ENCODE measurements at places on chromosomes 12 and 14.

- peak; percentile 74 for DNase-seq
These were observed at the start of gene PLBD1 for GRCh38 chr12:14567351-14568162. TSS of gene PLBD1 (minus strand) at chr12:14567883. CDS start at chr12:14567696, 187 bp downstream.

DNA sequence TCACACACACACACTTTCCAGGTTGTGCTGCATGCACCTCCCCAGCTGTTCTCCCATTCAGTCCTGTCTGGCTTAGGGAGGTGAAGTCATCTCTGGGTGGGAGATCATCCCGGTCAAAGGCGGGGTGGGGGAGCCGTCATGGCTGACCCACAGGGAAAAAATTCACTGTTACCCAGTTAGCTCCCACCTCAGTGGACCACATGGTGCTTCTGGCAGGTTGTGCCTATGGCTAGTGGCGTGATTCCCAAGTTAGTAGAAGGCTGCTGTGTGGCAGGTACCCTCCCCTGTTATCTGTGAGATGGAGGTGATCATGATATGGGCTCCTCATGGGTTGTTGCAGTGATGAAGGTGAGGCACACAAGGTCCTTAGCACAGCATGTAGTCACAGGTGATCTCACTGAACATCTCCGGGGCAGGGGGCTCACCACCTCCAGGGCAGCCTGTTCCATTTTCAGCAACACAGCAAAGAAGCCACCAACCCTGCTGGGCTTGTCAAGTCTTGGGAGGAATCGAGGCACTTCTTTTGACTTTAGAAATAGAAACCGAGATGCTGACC is 154.9 kb upstream of the CCND2 start:
- DNase-seq, result no peak

GRCh38 chr14:41548666-41549065 is 58.0 kb upstream of the LRFN5 start:
- no peak for DNase-seq

DNA sequence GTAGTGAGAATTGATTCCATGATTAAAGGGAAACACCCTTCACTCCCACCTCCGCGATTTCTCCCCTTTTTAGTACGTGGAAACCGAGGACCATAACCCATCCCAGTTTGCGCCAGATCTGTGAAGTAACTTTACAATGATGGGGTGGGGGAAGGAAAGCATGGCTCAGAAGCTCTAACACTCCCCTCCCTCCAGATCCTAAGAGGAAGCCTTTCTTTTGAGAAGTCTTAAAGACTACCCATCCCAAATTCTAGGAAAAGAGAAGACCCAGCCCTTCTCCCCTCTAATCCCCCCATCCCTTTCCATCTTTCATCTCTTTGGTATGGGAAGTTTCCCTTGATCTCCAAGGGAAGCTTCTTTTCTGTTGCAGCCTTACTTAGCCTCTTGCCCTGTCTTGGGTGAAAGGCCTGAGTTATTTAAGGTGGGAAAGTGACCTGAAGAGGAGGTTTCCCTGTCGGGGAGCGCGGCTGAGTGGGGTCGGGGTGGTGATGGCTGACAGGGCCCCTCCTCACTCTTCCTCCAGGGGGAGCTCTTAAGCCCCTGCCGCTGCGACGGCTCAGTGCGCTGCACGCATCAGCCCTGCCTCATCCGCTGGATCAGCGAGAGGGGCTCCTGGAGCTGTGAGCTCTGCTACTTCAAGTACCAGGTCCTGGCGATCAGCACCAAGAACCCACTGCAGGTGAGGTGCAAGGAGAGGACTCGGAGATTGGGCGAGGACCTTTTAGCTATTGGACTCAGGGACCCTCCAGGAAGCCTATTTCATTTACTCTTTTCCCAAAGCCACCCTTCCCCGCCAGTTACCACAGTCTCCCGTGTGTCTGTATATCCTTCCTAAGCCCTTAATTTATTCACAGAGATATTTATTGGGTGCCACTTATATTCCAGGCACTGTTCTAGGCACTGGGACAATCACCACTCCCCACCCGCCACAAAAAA is 1.8 kb downstream of the MARCHF9 start:
- peak; percentile 64 for DNase-seq

DNA sequence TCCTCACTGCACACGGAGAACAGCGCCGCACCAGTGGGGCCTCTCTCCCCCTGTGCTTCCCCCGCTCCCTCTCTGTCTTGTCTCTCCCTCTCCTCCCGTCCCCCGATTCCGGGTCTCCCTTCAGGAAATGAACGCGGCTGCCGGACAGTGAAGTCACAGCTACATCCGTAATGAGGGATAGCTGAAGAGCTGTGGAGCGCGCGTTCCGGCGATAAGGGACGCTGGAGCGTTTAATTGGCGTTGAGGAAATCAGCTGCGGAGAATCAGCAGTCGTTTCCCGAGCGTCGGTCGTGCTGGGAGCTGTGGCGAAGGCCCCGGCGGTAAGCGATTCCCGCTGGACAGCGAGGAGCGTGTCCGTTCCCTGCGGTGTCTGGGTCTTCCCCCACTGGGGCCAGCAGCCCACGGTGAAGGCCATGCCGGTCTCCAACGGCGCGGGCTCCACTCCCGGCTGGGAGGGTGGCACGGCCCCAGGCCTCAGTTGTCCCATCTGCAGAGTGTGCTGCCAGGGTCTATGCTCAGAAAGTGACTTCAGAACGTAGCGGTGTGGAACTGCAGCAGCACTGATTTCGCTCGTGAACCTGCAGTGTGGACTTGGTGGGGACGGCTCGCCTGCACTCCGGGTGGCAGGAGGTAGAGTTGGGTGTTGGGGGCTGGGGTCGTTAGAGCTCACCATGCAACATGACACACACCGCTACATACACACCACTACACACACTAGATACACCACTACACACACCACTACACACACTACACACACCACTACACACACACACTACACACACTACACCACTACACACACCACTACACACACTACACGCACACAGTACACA is 10.9 kb downstream of the NOC4L start:
- no peak for DNase-seq

DNA sequence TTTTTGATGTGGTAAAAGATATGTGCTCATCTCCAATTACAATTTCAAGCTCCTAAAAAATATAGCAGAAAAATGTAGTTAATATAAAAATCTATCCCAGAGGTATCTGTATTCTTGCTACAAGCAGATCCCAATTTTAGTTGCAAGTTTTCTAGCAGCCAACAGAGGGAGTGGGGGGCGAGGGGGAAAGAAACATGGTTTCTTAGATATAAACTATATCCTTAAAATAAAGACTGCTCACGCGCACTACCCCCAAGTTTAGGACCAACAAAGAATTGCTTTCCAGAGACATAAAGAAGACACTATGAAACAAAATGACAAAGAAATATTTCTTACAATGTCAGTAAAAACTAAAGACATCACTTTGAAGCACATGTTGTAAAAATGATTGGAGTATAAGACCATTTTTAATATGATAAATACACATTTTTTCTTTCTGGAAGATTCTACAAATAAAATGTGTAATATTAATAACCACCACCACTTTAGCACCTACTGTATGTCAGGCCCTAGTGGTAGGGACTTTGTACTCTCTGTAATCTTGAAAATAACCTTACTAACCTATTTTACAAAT is 5.4 kb downstream of the MAGOHB start:
- DNase-seq, result no peak

DNA sequence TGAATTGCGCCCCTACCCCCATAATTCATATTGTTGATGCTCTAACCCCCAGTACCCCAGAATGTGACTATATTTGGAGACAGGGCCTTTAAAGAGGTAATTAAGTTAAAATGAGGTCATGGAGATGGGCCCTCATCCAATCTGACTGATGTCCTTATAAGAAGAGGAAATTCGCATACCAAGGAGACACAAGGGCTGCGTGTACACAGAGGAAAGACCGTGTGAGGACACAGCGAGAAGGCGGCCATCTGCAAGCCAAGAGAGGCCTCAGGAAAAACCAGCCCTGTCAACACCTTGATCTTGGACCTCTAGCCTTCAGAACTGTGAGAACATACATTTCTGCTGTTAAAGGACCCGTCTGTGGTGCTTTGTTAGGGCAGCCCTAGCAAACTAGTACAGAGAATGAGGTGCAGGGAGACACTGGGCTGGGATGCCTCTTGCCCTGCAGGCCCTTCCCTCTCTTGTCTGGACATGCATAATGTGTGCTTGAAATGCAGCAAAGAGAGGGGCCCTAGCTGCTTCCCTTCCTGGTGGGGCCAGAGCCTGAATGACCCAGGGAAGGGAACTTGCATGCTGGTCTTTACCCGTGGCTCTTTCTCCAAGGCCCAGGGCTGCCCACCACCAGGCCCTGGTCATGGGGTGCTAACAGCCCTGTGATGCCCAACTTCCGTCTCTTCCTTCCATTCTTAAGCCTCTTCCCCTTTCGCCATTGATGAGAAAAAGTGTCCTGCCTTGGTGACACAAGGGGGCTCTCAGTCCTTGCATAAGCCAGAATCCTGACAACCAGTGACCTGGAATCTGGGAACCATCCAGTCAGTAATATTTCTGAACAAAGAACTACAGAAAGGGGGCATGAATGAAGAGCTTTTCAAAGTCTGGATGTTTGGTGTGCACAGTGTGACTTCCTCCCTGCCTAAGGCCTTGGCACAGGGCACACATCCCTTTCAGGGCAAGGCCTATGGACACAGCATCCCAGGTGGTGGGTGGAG is 50.0 kb upstream of the GPATCH2L start:
- no peak for DNase-seq

GRCh38 chr12:121799842-121800693 is 3.7 kb upstream of the SETD1B start:
- DNase-seq, result peak; percentile 97

- no peak for DNase-seq
These were observed 32.8 kb downstream of the GTF2A1 start for GRCh38 chr14:81187832-81188522.

DNA sequence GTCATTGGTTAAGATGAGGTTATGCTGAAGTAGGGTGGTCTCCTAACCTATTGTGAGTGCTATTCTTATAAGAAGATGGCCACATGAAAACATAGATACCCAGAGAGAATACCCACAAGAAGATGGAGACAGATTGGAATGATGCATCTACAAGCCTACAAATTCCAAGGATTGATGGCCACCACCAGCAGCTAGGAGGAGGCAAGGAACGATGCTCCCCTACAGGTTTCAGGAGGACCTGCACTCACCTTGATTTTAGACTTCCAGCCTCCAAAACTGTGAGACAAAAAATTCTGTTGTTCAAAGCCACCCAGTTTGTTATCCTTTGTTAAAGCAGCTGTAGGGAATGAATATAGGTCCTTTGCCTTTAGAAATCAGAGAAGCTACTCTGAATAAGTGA is 227.4 kb downstream of the NEDD1 start:
- no peak for DNase-seq

GRCh38 chr12:49323524-49324097 is 556 bp downstream of the TROAP start:
- DNase-seq, result no peak

- no peak for DNase-seq
These were observed 361.2 kb downstream of the ATP23 start for GRCh38 chr12:58302487-58303011.

- DNase-seq, result no peak
These were observed 16.9 kb downstream of the FZD10 start for GRCh38 chr12:130179191-130179590.

DNA sequence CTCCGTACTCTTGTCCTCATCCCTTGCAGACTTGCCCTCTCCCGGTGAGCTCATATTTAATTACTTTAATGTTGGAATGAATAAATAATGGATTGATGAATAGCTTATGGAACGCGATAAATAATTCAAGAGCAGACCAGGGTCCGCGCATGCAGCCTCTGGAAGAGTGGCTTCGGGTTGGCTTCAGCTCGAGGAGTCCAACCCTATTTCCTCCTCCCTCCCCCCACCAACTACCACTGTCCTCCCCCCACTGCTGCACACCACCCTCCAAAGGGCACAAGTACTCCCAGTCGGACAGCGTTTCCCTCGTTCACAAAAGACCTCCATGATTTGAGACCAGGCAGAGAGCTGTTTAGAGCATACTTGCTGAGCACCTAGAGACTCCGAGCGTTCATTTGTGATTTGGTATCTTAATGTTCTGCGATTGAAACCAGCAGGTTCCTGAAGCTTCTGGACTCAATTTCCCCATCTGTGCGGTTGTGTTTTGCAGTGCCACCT is 647 bp upstream of the SIX1 start:
- DNase-seq, result peak; percentile 21

DNA sequence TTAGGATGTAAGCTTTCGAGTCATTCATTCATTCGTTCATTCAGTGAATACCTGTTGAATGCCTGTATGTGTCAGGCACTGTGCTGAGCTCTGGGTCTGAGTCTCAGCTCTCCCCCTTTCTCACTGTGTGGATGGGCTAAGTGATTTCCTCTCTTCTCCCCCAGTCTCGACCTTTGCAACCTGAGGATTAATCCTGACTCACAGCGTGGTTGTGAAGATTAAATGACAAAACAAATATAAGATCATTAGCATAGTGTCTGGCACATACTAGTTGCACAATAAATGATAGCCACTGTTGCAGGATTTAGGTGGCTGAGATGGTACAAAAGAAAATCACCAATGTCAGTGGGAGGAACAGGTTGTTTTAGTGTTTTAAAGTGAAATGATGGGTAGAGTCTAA is 136.7 kb downstream of the GPR135 start:
- no peak for DNase-seq

DNA sequence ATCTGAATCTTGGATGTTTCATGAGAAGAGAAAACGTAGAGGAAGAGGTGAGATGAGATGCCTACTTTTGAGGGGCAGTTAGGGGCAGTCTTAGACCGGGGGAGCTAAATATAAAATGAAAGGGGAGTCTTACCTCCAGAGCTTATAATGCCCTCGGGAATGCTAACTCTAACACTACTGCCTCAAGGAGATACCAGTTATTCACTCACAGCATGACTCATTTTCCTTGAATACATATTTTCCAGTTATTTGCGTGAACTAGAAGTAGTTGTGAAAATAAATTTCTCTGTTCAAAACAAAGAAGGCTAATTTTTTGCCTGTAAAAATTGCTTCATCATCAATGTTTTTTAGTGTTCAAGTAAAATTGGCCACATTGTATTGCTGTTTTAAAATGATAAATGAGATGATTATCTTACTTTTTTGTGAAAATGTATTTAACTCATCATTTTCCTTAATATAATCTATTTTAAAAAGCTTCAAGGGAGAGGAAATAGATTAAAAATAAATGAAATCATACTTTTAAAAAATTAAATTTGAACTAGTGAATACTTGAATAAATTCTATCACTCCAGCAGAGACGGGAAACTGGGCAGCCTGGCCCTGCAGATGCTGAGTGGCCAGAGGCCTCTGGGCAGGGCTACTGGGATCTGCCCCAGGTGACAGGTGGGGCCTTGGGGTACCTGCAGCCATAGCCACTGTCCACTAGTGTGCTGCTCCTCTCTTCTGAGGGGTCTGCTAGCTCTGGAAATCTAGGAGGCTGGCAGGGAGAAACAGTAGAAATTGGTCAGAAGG is 339.3 kb downstream of the EGLN3 start:
- no peak for DNase-seq

Data from astrocyte of the hippocampus (primary cell).